CD4-positive, alpha-beta T cell treated with Interleukin-15 for 1 hour (primary cell): ENCODE measurements at places on chromosomes 16 and 17.

- DNase-seq: no peak
Observed at GRCh38 chr17:6084311-6085161, 14.4 kb downstream of the WSCD1 start.

DNA sequence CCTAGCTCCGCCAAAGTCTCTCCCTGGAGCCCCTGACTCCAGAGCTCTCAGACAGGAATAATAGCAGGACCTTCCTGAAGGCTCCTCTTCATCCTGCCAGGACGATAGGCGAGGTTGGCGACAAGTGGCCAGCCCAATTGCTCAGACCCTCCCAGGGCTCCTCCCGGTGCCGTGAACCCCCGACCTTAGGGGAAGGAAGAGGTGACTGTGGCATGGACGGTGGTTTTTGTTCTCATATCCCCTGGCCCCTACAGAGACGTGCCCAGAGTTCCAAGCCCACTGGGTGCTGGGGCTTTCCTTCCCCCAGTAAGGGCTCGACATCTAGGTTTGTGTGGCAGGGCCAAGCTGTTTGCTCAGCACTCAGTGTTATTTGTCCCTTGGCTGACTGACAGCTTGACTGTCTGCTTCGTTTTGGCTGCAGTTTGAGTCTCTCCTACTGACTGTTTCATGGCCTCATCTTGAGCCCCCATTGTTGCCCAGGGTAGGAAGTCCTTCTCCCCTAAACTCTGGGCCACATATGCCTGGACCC, 4.6 kb upstream of the ADCY7 start:
- no peak for DNase-seq

DNA sequence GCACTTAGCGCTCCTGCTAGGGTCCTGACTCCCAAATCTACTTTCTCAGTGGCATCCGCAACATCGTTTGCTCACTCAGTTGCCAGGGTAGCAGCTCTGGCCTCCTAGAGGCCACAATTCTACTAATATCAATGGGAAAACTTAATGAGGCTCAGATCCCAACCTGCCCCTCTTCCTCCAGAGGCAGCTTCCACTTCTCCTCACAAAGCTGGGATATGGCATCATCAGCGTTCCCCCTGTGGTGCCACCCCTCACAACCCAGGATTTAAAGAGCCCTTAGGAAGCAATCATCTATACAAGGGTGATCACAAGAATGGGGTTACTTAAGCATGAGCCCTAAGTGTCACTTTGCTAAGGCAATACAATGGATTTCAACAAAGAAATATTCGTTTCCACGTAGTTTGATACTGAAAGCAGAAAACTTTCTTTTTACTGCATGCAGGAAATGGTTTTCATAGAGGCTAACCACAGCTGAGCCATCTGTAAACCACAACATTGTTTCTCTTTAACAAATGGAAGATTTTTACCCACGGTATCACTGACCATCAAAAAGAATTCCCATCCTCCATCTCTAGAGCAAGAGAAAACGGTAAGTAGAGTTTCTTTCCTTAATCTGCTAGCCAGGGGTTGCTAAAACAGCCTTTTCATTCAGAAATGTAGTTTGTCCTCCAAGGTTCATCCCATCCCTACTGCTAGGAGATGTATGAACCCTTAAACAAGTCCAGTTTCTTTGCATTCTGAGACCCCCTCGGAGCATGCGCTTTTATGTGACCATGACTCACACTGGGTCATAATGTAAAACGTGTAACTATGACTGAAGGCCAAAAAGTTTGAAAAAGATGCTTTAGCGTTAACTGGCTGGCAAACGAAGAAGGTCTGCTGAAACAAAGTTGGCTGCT, 68.3 kb upstream of the BCAR1 start:
- no peak for DNase-seq

DNA sequence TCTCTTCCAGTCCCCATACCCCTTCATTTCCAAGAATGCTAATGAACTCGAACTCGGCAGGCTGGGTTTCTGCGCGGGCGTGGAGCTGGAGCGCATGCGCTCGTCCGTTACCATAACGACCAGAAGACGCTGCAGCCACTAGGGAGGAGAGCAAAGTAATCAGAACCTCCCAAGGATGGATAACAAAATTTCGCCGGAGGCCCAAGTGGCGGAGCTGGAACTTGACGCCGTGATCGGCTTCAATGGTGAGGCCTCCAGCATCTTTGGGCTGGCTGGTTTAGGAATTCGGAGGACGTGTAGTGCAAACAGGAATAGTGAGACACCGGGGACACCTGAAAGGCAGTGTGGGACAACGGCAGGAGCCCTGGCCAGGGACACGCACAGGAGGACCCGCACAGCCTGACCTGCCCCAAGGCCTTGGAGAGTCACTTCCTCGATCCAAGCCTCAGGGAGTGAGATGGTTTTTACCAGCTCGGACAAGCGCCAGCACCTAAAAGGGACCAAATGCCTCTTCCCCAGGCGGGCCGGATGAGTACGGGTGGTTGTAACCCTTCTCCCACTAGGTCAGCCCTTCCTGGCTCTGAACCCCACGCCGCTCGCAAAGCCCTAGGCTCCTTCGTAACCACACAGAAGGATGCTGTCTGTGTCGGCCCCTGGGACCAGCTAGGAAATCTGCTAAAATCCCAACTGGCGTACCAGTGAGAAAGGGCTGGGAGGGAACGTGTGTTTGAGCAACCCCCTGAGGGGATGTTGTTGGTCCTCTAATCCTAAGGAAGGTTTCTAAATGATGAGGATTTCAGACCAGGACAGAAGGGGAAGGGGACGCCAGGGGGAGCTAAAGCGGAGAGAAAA, at the start of gene CFAP52:
CFAP52 (plus strand) TSS at position 122 of the 852 bp plus-strand sequence; CDS start at position 176, 54 bp downstream.
- DNase-seq: peak; percentile 81
